ENCODE measurements at places on chromosomes 4 and X.
A peak's percentile ranks its signal among the peaks of the same experiment; 100 is the strongest.

DNA sequence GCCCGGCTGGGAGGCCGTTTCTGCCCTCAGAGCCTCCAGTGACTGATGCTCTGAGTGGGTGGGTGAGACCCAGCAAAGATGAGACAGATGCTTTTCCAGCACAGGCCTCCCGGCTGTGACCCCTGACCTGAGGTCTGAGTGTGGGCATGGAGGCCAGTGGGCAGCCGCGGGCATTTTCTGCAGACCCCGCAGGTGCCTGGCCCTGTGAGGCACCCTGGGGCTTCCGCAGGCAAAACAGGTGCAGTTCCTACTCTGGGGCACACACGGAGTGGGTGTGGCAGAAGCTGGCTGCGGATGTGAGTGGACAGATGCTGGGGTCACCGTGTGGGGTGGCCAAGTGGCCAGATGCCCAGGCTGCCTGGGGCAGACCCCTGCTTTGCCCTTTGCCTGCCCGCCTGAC, 14.8 kb downstream of the HTRA3 start:
- no peak for DNase-seq

DNA sequence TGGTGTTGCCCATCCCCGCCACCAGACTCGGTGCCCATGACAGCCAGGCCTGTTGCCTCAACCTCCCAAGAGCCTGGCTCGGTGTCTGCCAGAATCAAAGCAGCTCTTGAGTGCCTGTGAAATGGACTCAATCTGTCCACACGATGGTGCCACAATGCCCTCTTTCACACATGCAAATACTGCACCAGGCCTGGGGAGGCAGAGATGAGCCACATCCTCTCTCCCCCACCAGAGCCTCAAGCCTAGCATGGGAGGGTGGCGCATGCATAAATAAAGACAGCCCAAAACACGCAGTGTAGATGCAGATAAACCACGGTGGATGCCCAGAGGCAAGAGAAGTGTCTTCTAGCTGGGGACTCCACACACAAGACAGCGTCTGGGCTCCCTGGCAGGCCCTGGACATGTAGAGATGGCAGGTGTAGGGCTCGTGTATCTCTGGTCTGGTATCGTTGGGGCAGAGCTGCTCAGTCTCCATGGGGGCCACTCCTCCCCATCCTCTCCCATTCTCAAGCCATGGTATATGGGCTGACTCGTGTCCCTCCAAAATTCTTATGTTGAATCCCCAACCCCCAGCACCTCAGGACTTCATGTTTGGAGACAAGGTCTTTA, 65.6 kb downstream of the JAKMIP1 start:
- no peak for DNase-seq

GRCh38 chr4:56197387-56197786, 189.9 kb downstream of the AASDH start:
- DNase-seq: peak; percentile 6

DNA sequence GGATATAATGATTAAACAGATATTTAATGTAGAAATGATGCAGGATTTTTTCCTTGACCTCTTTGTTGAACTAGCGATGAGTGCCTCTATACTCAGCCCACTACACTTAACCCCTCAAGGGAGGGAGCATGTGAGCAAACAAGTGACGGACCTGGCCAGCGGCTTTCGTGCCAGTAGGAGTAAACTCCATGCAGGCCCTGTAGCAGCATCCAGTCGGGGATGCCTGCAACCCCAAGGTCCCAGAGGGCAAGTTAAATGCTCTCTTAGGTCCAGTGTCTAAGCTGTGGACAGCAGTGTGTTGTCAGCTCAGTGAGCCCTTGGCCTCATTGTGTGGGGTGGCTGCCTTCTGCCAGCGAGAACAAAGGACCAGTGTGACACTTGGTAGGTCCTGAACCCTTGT, 708.7 kb downstream of the TECRL start:
- no peak for DNase-seq

DNA sequence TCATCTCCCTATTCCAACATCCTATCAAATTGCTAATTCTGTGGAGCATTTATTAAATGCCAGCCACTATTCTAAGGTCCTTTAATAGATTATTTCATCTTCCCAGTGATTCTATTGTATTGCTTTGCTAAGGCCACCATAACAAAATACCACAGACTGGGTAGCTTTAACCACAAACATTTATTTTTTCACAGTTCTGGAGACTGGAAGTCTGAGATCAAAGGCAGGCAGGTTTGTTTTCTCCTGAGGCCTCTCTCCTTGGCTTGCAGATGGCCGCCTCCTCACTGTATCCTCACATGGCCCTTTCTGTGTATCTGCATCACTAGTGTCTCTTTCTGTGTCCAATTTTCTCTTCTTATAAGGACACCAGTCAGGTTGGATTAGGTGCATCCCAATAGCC, 64.5 kb downstream of the CPE start:
- no peak for DNase-seq

DNA sequence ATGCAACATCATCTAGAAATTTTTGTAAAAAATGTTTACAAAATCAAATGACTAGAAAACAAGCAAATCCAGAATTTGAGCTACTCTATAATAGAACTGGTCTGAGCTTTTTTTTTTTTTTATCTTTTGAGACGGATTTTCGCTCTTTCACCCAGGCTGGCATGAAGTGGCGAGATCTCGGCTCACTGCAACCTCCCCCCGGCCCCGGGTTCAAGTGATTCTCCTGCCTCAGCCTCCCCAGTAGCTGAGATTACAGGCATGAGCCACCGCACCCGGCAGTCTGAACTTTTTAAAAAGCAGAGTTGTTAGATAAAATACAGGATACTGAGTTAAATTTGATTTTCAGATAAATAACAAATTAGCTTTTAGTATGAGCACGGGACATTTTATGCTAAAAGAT, 11.0 kb downstream of the SPP1 start:
- no peak for DNase-seq

- DNase-seq: no peak
These were observed 21.8 kb upstream of the CCNI start for GRCh38 chr4:77097611-77098010.
